ENCODE measurements at places on chromosomes 12 and 14. TPM values are rescaled to one million over a fixed set of nuclear protein-coding genes. Genes with fewer than 3 reads are reported as not detected.

- no peak overlapping the region for H3K4me3 ChIP-seq
- DNase-seq = no peak
- H3K27ac ChIP-seq = no peak overlapping the region
- no peaks in the 10 kb centered on the region for H3K27me3 ChIP-seq
These were observed 81.6 kb downstream of the MYRFL start for GRCh38 chr12:69906411-69907216.

- DNase-seq = no peak
- H3K4me3 ChIP-seq = no peak overlapping the region
These were observed 318.9 kb downstream of the SNAPC1 start for GRCh38 chr14:62081012-62081612.

DNA sequence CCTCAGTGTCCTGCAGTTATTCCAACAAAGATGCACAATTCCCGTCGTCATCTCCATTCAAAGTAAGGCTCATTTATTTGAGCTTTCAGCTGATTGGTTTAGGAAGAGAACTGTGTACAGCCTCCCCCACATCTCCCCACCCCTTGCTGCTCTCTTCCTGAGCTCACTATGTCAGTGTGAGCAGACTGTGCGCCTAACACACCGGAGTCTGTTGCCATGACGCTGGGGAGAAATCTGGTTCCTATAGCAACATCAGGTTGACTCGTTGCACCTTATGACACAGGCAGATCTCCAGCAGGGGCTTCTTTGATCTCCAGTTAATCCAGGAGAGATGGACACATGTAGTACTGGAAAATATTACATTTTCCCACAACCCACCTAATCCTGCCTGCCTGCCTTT is 319.4 kb downstream of the CACNA1C start:
- no peak overlapping the region for H3K27ac ChIP-seq
- H3K27me3 ChIP-seq = no peaks in the 10 kb centered on the region

- no peaks in the 10 kb centered on the region for H3K27me3 ChIP-seq
- DNase-seq = no peak
- H3K4me3 ChIP-seq = no peak overlapping the region
These were observed 15.2 kb downstream of the PTHLH start for GRCh38 chr12:27957366-27957765.

DNA sequence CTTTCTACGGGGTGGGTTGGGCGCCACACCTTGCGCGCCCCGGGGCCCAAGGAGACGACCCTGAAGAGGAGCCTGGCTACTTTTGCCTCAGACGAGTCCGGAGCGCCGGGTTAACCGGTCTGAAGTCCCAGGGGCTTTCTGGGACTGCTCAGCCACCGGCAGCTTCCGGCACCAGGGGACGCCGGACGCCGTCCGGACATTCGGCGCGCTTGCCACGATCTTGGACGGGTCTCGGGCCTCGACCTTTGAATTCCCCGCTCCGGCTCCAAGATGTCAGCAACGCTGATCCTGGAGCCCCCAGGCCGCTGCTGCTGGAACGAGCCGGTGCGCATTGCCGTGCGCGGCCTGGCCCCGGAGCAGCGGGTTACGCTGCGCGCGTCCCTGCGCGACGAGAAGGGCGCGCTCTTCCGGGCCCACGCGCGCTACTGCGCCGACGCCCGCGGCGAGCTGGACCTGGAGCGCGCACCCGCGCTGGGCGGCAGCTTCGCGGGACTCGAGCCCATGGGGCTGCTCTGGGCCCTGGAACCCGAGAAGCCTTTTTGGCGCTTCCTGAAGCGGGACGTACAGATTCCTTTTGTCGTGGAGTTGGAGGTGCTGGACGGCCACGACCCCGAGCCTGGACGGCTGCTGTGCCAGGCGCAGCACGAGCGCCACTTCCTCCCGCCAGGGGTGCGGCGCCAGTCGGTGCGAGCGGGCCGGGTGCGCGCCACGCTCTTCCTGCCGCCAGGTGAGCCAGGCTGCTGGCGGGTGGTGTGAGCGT is at the start of gene ACOT4:
Gene ACOT4, plus strand, starts transcription at position 184 of the 760 bp plus-strand sequence. Its CDS starts 87 bp downstream, at position 271.
- H3K27ac ChIP-seq = no peak within 1 kb of the TSS
- H3K4me1 ChIP-seq = no peaks in the 10 kb centered on the region
- H3K27me3 ChIP-seq = no peaks in the 10 kb centered on the region

GRCh38 chr12:3251691-3252090 is 174.5 kb downstream of the TSPAN9 start:
- H3K36me3 ChIP-seq = no peaks in the 10 kb centered on the region
- H3K4me1 ChIP-seq = no peaks in the 10 kb centered on the region
- no peak overlapping the region for H3K27ac ChIP-seq
- H3K27me3 ChIP-seq = no peaks in the 10 kb centered on the region
- H3K4me3 ChIP-seq = no peak overlapping the region

- H3K27me3 ChIP-seq = no peaks in the 10 kb centered on the region
- H3K4me3 ChIP-seq = no peak overlapping the region
- DNase-seq = no peak
- H3K27ac ChIP-seq = no peak overlapping the region
- no peaks in the 10 kb centered on the region for H3K4me1 ChIP-seq
These were observed 19.5 kb upstream of the GAS2L3 start for GRCh38 chr12:100553936-100554335.

DNA sequence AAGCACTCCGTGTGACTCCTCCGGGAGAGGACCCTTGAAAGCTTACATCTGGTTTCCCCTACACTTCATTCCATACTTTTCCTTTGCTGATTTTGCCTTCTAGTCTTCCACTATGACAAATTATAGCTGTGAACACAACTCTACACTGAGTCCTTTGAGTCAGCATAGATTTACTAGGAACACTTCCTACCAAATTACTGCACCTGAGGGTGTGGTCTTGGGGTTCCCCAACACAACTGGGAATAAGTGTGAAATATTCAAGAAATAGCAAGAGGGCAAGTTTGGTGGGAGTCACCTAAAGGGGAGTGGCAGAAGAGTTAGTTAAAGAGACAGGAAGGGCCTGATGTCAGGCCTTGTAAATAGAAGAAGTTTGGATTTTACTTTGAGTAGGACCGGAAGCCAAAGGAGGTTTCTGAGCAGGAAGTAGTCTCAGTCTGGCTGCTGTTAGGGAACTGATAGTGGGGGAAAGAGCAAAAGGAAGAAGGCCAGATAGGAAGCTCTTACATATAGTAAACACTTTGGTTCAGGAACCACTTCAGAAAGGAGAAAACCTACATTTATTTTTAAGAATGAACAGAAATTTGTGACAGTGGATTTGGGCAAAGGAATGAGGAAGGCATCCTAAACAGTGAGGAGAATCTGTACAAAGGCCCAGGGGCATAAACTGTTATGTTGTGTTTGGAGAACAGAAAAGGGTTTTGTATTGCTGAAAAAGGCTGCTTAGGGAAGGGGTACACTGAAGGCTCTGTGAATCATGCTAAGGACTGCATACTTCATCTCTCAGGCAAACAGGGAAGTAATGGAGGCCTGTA is 14.2 kb downstream of the SEL1L start:
- no peaks in the 10 kb centered on the region for H3K4me1 ChIP-seq
- no peak overlapping the region for H3K27ac ChIP-seq
- no peaks in the 10 kb centered on the region for H3K27me3 ChIP-seq
- no peak for DNase-seq
- H3K36me3 ChIP-seq = no peaks in the 10 kb centered on the region

GRCh38 chr12:105741786-105742566 is 396.8 kb downstream of the NUAK1 start:
- no peaks in the 10 kb centered on the region for H3K36me3 ChIP-seq
- peaks cover 24% of the 10 kb centered on the region for H3K27me3 ChIP-seq
- no peak overlapping the region for H3K27ac ChIP-seq
- H3K4me3 ChIP-seq = no peak overlapping the region
- H3K4me1 ChIP-seq = no peaks in the 10 kb centered on the region

DNA sequence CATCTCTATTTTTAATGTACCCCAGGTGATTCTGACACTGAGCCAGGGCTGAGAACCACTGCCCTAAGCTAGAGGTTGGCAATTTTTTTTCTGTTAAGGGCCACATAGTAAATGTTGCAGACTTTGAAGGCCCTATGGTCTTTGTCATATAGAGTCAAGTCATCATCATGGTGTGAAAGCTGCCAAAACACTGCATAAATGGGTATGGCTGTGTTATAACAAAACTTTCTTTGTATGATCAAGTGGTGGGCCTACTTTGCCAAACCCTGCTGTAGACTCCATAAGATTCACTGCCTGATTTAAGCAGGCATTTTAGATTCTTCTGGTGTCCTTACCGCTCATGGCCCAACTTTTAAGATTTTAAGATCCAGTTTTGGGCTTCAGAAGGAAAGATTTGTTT is 76.8 kb downstream of the CLMN start:
- H3K36me3 ChIP-seq = no peaks in the 10 kb centered on the region
- H3K27me3 ChIP-seq = no peaks in the 10 kb centered on the region
- H3K4me3 ChIP-seq = no peak overlapping the region

GRCh38 chr14:59705866-59706265 is 129.3 kb upstream of the CCDC175 start:
- peaks cover 10% of the 10 kb centered on the region for H3K27me3 ChIP-seq
- DNase-seq = no peak
- no peak overlapping the region for H3K4me3 ChIP-seq
- no peaks in the 10 kb centered on the region for H3K4me1 ChIP-seq

DNA sequence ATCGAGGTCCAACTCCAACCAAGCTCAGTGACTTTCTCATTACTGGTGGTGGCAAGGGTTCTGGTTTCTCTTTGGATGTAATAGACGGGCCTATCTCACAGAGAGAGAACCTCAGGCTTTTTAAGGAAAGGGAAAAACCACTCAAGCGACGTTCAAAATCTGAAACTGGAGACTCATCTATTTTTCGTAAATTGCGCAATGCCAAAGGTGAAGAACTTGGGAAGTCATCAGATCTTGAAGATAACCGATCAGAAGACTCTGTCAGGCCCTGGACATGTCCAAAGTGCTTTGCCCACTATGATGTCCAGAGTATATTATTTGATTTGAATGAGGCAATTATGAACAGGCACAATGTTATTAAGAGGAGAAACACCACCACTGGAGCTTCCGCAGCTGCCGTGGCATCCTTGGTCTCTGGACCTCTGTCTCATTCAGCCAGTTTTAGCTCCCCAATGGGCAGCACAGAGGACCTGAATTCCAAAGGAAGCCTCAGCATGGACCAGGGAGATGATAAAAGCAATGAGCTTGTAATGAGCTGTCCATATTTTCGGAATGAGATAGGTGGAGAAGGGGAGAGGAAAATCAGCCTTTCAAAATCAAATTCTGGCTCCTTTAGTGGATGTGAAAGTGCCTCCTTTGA is 343.5 kb upstream of the RGS6 start:
- H3K27ac ChIP-seq = no peak overlapping the region
- H3K4me1 ChIP-seq = peaks cover 14% of the 10 kb centered on the region
- H3K27me3 ChIP-seq = no peaks in the 10 kb centered on the region
- H3K36me3 ChIP-seq = no peaks in the 10 kb centered on the region
- no peak overlapping the region for H3K4me3 ChIP-seq

- no peaks in the 10 kb centered on the region for H3K27me3 ChIP-seq
- H3K27ac ChIP-seq = no peak overlapping the region
- H3K4me1 ChIP-seq = peaks cover 28% of the 10 kb centered on the region
- H3K36me3 ChIP-seq = no peaks in the 10 kb centered on the region
- H3K4me3 ChIP-seq = no peak overlapping the region
These were observed 3.8 kb upstream of the SIVA1 start for GRCh38 chr14:104749111-104749649.

DNA sequence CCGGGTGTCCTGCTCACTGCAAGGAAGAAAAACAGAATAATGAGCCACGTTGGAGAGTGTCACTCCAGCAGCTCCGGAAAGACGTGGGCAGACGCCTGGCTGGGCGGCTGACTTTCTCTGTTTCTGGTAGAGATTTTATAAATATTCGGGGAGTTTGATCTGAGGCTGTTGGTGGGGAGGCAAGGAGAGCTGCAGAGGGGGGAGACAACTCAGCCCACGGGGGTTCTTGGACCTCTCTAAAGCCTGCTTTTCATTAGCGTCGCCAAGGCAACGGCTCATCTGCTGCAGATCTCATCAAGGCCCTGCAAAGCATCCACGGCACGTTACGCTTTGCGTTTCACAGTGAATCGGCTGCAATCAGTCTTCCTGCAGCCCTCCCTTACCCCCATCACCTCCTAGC is 207.2 kb downstream of the ZFP36L1 start:
- peaks cover 56% of the 10 kb centered on the region for H3K4me1 ChIP-seq
- no peak overlapping the region for H3K4me3 ChIP-seq
- H3K36me3 ChIP-seq = no peaks in the 10 kb centered on the region
- no peak for DNase-seq
- H3K27ac ChIP-seq = no peak overlapping the region

DNA sequence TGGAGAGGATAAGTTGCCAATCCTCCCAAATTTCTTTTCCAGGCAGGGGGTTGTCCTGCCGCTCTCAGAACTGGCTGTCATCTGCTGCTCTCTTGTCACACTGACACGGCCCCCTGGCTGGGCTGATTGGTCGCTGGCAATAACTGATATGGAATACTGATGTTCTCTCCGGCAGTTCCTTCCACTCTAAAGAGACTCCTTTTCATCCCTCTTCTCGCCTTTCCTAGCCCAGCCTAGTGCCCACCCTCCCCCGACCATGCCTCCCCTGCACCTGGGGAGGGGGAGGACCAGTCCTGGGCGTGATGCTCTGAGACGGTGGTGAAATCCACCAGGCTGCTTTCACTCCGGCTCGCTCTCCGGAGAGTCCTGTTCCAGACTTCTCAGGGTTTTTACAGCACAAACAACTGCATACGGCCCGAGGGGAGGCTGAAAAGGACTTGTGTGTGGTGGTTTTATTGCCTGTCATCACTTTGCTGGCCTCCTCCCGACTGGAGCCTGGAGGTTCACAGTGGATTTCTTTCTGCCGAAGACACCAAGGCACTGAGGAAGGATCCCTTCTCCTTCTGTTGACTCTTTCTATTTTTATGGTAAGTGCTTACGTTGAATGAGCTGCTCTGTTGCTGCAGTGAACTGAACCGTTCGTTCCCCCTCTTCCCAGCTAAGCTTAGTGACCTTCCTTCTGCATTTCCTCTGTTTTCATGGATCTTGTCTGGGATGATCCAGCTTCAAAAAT is at the start of gene ANO4:
Gene ANO4, plus strand, starts transcription at position 336 of the 733 bp plus-strand sequence. CDS start 107,010 bp downstream, outside the sequence.
- H3K4me3 ChIP-seq = no peak within 1 kb of the TSS
- no peak for DNase-seq
- peaks cover 18% of the 10 kb centered on the region for H3K4me1 ChIP-seq
- no peaks in the 10 kb centered on the region for H3K36me3 ChIP-seq
- no peak within 1 kb of the TSS for H3K27ac ChIP-seq

- H3K27me3 ChIP-seq = no peaks in the 10 kb centered on the region
- DNase-seq = peak; percentile 21
- peak overlapping the region; percentile 30 for H3K27ac ChIP-seq
- peak overlapping the region; percentile 36 for H3K4me3 ChIP-seq
- peaks cover 19% of the 10 kb centered on the region for H3K4me1 ChIP-seq
These were observed 60.2 kb upstream of the FERMT2 start for GRCh38 chr14:53011053-53011462.

Gene KLRC3
- 1.8 TPM for total RNA-seq

Gene ENDOU
- total RNA-seq = not detected

Gene LPAR5
- 5.2 TPM for total RNA-seq

Gene NR4A1
- total RNA-seq = 35.3 TPM

Gene SERPINA12
- not detected for total RNA-seq

Gene FOXM1
- 85.1 TPM for total RNA-seq

Gene POTEM
- not detected for total RNA-seq

Gene ABHD12B
- total RNA-seq = 0.74 TPM
